ENCODE measurements at places on chromosomes 1 and 21.

GRCh38 chr1:1357871-1358432 is 403 bp downstream of the MXRA8 start:
- no peak for DNase-seq

- DNase-seq = no peak
Measured at GRCh38 chr21:15679630-15680029, 50.2 kb upstream of the USP25 start.

DNA sequence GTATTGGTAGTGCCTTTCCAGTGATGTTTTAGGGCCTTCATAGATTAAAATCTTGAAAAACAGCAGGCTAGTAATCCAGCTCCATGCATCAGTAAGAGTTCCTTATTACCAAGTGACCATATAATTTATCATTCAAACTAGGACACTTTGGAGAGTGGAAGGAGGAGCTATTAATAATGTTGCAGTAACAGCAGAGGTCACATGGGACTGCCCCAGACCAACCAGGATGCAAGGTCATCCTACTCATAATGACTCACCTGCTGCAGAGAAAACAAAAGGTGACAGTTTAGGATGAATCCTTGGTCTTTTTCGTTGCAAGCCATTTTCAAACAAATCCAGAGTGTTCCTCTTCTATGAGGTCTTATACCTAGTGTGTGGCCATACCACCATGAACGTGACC is 187.4 kb downstream of the NUF2 start:
- no peak for DNase-seq

DNA sequence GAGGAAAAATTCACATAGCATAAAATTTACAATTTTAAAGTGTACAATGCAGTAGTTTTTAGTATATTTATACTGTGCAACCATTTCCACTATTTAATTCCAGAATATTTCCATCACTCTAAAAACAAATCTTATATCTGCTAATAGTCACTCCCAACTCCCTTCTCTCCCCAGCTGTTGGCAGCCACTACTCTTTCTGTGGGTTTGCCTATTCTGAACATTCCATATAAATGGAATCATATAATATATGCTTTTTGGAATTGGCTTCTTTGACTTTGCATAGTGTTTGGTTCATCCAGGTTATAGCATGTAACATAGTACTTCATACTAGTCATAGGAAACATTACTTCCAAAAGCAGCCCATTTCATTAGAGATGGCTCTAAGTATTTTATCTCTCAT is 25.0 kb upstream of the TMEM39B start:
- DNase-seq = no peak

DNA sequence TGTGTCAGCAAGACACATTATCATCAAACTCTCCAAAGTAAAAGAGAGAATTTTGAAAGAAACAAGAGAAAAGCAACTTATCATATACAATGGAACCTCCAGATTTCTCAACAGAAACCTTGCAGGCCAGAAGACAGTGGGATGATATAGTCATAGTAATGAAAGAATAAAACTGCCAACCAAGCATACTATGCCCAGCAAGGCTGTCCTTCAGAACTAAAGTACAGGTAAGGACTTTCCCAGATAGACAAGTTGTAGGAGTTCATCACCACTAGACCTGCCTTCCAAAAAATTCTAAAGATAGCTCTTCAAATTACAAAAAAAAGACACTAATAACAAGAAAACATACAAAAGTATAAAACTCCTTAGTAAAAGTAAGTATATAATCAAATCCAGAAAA is 33.2 kb upstream of the FOXD3 start:
- no peak for DNase-seq

GRCh38 chr1:3992103-3992556 is 92.1 kb upstream of the C1orf174 start:
- DNase-seq = no peak

- DNase-seq = no peak
Measured at GRCh38 chr1:203776636-203777035, 11.7 kb downstream of the LAX1 start.

GRCh38 chr1:52268372-52268771 is 97.6 kb downstream of the CC2D1B start:
- DNase-seq = no peak

DNA sequence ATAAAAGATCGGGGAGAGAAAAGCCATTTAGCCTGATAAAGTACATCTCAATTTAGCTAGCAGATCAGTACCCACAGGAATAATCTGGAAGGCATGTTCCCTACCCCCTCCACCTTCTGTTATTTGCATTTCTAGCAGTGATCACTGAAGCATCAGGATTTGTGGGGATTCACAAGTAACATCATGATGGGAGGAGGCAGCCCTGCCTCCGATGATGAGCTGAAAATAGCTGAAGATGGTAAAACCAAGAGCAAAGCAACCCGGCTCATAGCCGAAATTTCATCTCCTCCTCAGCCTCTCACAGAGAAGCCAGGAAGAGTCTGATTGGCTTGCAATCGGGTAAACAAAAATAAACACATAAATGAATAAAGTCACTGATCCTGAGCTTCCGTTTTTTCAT is 2.4 kb downstream of the CCSAP start:
- no peak for DNase-seq

- no peak for DNase-seq
Measured at GRCh38 chr1:39086865-39087409, 60.8 kb downstream of the NDUFS5 start.

GRCh38 chr1:58754073-58754613 is 29.7 kb downstream of the JUN start:
- no peak for DNase-seq

GRCh38 chr1:211369640-211370039 is 43.0 kb downstream of the TRAF5 start:
- no peak for DNase-seq

DNA sequence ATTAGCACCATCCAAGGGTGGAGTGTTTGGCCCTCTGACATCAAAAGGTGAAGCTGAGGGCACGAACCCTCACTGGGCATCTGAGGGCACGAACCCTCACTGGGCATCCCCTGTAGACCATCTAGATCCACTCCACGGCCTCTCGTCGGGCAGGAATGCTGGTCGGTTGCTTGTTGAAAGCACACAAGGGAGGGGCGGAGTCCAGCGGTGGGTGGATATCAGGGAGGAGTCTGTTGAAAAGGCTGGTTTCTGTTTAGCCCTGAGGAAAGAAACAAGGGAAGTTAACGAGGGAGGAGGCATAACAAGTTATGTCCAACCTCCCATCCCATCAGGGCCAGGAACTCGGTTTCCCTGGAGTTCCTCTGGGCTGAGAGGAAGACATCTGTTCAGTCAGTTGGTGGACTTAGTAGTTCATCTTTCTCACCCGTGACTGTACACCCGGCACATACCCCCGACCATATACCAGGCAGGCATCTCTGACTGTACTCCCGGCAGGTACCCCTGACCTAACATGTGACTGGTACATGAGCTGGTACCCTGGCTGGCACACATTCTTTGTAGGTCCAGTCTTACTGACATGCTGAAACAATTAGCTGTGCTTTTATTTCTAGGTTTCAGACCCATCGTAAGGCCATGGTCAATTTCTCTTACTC is 32.1 kb upstream of the PDE9A start:
- DNase-seq = no peak

DNA sequence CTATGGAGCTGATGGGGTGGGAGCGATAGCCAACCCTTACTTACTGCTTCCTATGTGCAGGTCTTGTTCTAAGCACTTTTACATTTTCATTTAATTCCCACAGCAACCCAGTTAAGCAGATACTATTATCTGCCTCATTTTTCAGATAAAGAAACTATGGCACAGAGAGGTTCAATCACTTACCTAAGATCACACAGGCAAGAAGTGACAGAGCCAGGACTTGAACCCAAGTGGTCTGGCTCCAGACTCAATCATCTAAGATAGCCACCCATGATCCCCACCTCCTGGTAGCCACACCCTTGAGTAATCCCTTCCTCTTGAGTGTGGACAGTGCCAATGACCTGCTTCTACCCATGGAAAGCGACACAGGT is 23.2 kb upstream of the IFNAR1 start:
- no peak for DNase-seq

- DNase-seq = no peak
Measured at GRCh38 chr1:3236955-3237354, 168.0 kb downstream of the PRDM16 start.

GRCh38 chr1:59332983-59333382 is 36.1 kb downstream of the FGGY start:
- no peak for DNase-seq

- no peak for DNase-seq
Measured at GRCh38 chr1:189431447-189431846, 1046.2 kb downstream of the BRINP3 start.

DNA sequence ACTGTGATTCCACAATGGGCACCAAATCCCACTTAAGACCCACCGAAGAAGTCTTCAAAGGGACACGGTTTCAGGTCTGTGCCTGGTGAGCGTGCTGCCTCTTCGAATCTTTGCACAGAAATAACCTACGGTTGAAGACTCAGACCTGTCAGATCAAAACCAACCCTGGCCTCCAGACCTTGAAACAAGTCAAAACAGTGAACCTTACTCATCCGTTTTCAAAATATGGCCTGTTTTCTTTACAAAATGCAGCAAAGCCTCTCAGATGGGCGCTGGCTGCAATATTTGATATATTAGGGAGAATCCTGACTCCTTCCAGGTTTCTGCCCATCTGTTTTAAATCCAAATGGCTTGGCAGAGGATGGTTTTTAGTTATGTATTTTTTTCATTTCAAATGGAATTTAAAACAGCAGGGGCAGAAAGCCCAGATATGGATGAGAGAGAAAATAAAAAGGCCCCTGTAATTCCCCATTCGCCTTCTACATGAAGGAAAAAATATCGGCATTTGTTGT is 14.0 kb downstream of the JUN start:
- DNase-seq = no peak

DNA sequence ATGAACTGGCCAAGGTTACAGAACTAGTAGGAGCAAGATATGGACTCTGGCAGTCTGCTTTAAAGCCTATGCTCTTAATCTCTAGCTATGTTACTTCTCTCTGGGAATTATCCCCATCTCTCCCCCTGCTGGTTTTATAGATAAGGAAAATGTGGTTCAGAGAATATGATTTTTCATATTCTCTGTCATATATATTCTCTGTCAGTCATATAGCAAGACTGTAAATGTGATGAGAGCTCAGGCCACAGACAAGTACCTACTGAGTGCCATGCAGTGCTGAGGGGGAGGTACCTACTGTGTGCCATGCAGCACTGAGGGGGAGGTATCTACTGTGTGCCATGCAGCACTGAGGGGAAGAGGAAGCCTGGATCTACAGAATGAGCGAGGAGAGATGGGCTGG is 220.3 kb upstream of the FGGY start:
- DNase-seq = no peak

- DNase-seq = no peak
Measured at GRCh38 chr1:36864823-36865601, 169.3 kb downstream of the GRIK3 start.

DNA sequence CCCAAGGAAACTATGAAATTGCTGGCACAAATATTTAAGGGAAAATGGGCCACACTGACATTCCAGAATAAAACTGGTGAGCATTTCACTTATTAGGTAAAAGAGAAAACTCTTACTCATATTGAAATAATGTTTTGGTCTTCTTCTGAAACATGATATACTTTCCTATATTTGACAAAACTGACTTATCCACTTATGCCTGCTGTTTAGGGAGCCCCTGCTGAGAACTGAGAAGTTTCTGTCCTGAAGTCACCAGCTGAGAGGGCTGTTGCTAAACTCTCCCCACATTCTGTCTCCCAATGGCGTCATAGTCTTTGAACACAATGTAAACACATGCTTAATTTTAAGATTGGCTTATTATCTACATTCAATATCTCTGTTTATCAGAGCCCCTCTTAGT is 46.8 kb upstream of the ZC3H11B start:
- DNase-seq = no peak

DNA sequence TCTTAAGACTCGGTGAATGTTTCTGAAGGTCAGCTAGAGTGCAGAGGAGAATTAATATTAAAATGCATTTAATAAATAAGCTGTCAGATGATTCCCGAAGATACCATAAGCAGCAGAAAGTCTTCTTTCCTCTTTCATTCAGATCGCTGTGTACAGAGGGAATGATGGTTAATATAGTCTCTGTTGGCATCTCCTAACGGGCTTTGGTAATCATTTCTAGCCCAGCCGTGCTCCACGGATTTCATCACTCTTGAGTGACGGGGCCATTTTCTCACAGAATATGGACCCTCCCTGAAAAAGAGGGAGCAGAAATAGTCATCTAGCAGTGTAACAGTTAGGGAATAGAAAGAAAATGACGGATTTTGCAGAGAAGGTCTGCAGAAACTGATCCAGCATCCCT is 103.1 kb downstream of the ST6GALNAC3 start:
- DNase-seq = no peak

- DNase-seq = no peak
Measured at GRCh38 chr1:151976015-151976343, 17.7 kb downstream of the S100A10 start.

DNA sequence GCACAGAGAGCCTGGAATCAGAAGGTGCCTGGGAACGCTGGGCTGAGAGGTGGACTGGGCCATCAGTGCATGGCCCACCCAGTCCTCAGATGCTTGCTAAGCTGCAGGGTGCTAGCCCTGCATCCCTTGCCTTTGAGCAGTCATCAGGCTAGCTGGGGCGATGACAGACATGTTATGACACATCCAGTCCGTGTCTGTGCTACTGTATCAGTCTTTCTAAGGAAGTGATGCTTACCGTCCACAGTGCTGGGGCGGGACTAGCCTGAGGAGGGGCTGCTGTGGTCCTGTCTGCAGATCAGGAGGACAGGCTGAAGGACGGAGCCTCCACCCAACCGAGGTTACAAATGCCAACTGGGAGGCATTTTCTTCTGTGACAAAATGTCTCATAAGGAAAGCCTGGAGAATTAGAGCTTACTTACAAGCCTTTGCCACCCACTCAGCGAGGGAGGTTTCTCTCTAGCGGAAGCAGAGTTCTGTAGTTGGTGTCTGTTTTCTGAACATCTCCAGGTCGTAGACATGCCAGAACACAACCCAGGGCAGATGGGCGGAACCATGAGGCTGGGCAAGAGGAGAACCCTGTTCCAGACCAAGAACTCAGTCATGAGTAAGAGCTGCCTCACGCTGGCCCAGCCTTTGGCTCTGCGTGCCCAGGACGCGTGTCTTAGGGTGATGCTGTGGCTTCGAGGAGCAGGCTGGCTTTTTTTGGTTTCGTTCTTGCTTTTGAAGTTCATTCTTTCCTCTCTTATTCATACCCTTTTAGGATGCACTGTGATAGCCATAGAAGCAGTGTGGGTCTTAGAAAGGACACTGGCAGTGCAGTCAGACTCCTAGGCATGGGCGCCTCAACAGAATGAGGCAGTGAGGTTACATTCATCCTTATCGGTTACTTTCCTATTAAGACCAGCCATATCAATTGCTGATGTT is 14.3 kb downstream of the SLFNL1 start:
- no peak for DNase-seq

DNA sequence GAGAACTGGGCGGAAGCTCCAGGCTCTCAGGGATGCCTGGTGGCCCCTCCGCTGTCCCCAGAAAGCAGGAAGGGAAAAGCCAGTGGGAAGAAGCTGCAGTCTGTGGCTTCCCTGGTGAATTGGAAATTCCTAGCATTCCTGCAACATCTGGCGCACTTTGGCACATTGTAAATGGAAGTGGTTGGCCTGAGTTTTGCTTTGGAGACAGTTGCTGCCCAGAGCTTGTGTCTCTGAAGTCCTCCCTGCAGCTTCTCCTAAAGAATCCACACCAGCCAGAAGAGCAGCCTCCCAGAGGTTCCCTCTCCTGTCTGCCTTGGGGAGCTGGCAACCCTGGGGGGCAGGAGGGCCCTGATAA is 48.2 kb downstream of the ARHGEF10L start:
- no peak for DNase-seq

- DNase-seq = no peak
Measured at GRCh38 chr1:178385662-178386061, 111.1 kb downstream of the CLEC20A start.
